Stimulated activated CD4-positive, alpha-beta T cell treated with anti-CD3 and anti-CD28 coated beads, Interleukin-2, amount 100 ng/mL, for 4 hours (primary cell): ENCODE measurements at places on chromosomes 1 and 21.
A peak's percentile ranks its signal among the peaks of the same experiment; 100 is the strongest.

DNA sequence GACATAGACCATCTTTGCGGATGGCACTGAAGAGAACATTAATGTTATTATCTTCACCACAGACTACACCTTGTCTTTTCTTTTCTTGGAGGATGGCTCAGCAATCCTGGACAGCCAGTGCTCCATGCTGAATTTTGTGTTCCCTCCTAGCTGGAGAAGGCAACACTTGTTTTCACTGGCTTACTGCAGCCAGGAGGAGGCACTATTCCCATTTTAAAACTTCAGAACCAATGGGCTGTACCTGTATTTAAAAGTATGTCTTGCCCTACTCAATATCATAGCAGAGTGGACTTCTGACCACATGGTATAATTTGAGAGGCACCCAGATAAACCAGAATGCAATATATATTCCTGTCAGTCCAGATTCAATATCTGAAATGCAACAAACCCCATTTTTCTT is 53.3 kb upstream of the POGK start:
- no peak for DNase-seq

DNA sequence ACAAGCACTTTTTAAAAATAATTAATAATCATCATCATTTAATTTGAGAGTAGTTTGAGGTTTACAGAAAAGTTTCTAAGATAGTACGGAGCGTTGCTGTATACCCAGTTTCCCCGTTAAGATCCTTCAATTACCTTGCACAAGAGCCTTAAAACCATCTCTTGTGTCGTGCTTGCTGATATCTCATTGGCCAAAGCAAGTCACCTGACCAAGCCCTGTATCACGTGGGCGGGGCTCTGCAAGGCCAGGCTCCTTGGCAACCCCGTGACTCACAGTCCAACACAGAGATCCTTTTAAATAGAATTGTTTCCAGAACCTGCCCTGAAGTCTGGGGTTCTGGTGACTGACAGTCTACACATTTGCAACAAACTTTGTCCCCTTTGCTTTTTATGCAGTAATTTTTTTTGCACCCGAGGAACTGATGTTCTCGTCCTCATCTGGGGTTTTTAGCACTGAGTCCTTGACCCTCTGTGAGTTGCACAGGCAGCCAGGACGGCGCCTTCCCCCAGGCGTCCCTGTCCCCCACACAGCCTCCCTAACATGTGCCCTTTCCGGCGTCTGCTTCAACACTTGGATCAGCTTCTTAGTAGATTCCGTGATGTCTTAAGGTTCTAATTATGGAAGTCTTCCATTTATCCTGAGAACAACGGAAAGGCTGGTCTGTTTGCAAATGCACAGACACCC is 183.3 kb upstream of the TMEM51 start:
- DNase-seq = no peak

- DNase-seq = no peak
These were observed 1.7 kb upstream of the CHI3L2 start for GRCh38 chr1:111225717-111226400.

- DNase-seq = no peak
These were observed 52.8 kb upstream of the LYPLAL1 start for GRCh38 chr1:219120624-219121544.

DNA sequence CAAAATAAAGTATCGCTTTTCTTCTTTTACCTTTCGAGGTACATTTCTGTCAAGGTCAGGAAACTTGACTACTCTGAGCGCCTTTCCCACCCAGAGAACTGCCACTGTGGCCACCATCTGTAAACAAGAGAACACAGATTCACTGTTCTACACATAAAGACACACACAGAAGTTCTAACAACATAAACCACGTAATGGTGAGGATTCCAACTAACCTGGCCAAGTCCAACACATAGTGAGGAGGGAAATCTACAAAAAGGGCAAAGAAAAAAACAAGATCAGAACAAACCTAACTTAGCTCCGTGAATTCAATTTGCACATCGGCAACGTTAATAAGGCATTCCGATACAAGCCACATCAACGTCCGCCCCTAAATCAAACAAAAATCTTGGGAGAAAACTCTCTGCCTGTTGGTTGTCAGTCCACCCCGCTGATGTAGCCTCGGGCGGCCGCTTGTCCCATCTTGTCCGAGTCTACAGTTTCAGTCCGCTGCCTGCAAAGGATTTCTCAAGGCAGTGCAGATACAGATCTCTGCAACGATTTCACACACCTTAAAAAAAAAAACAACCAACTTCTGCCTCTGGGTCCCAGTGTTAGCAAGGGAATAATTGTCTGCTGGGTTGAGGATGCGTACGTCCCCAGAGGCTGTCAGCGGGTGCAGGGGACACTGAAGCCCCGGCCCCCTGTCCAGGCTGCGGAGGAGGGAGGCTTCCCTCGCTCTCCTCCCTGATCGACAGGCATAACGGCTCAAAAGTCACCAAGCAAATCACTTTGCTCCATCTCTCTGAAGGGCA is 1.0 kb downstream of the SLC35D1 start:
- DNase-seq = no peak

DNA sequence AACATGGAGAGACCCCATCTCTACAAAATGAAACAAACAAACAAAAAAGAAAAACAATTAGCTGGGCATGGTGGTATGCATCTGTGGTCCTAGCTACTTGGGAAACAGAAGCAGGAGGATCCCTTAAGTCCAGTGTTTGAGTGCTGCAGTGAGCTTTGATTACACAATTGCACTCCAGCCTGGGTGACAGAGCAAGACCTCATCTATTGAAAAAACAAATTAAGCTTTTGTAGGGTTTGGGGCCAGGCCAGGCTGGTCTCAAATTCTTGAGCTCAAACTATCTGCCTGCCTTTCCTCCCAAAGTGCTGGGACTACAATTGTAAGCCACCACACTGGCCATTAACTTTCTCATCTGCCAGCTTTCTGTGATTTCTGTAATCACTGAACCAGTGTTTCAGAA is 27.2 kb downstream of the NIPAL3 start:
- DNase-seq = no peak

- DNase-seq = peak; percentile 44
These were observed 74.6 kb downstream of the ARID4B start for GRCh38 chr1:235253219-235253962.

- DNase-seq = no peak
These were observed 68.0 kb upstream of the WDR26 start for GRCh38 chr1:224502459-224503160.

DNA sequence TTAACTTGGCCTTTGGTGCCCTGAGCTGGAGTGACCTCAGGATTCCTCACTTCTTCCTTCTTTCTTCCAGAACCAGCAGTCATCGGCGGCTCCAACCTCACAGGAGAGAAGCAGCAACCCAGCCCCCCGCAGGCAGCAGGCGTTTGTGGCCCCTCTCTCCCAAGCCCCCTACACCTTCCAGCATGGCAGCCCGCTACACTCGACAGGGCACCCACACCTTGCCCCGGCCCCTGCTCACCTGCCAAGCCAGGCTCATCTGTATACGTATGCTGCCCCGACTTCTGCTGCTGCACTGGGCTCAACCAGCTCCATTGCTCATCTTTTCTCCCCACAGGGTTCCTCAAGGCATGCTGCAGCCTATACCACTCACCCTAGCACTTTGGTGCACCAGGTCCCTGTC is 6.3 kb upstream of the OLFML3 start:
- DNase-seq = no peak

- no peak for DNase-seq
These were observed 1052.8 kb downstream of the TTLL7 start for GRCh38 chr1:82946096-82946605.

DNA sequence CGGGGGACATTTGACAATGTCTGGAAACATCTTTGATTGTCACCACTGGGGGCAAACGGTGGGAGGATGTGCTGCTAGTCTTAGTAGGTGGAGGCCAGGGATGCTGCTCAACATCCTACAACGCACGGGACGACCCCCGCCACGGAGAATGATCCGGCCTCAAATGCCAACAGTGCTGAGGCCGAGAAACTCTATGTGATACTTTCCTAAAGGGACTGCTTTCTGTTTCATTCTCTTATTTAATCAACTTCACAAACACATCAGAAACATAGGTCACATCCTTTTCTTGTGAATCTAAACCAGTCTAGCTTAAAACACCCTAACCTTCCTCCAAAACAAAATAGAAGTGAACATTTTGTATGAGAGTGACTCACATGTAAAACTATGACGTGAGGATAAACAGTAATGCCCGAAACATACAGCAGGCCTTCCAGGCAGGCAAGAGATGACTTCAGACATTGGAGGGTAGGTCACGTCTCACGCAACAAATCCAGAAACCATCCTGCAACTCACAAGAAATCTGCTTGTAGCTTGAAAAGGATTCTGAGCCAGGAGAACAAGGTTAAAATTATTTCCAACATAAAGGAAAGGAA is 37.2 kb upstream of the ETS2 start:
- DNase-seq = peak; percentile 31

- DNase-seq = no peak
These were observed 5.1 kb downstream of the LAMB3 start for GRCh38 chr1:209647156-209647555.

GRCh38 chr21:31399591-31399990 is 55.5 kb upstream of the TIAM1 start:
- DNase-seq = no peak

- DNase-seq = no peak
These were observed 38.9 kb downstream of the EPRS1 start for GRCh38 chr1:220007438-220007837.

DNA sequence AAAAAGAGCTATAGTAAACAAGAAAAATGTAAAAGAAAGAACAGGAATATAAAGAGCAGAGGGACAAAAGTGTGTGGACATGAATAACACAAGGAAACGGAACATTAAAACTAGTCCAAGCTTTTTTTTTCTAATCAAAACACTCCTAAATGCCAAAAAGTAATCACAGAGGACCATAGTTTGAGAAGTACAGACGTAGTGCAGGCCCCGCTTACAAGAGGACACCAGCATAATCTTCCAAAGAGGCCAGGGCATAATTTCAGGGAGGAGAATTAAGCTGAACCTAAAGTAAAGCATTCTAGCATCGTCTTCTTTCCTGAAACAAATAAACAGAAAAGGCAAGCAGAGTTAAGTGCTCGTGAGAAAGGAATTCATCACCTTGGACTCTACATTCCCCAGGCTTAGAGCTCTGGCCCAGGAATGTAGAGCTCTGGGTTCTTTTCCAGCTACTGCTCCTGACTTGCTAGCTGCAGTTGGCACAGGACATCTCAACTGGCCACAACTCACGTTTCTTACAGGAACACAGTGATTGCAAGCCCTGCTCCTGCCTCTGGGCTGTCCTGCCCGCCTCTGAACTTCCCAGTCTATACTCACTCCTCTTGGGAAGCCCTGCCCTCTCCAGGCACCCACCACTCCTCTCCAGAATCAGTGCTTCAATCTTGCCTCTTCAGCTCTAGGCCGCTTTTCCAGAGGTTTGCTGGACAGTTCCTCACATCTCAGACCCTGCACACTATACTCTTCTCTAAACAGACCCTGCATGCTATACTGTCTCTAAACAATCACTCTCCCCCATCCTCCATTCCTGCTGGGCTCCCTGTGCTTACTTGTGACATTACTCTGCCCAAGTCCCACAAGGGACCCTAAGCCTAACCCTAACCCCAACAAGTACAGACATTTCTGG is 9.8 kb downstream of the RGS8 start:
- DNase-seq = no peak

GRCh38 chr1:3638676-3639075 is 11.2 kb downstream of the WRAP73 start:
- no peak for DNase-seq

GRCh38 chr1:76115171-76115570 is 40.6 kb downstream of the ST6GALNAC3 start:
- no peak for DNase-seq

GRCh38 chr1:238223076-238223640 is 332.4 kb upstream of the ZP4 start:
- DNase-seq = no peak

DNA sequence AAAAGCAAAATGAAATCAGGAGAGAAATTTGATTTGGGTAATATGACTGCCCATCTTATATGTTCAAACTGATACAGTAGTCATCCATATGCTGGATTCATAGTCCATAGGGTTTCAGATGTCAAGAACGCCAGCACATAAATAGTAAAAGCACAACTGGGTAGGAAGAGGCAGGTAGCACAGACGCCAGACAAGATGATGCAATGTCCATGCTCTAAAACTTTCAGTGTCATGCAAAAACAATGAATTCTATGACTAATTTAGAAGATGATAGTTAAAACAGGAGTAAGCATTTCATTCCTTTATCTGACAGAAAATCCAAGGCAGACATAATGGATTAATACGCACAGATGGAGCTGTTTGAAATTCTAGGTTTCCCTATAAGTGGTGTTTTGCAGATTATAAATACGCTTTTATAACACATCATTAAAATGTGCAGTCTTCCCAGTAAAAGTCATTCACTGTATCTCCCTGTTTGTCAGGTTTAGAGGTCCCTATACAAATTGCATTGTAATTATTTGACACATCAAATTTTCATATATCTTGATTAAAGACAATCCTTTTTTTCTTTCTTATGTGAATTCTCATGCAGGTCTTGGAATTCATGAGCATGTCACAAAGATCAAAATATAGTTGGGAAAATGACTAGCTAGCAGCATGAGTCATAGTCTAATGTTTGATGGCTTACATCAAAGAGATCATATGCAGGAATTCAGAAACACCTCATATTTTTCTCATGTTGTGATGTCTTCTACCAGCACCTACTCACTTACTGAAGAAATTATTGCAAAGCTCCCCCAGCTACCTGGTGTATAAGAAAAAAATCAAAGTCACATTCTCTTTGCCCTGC is 139.9 kb downstream of the DSCAM start:
- DNase-seq = no peak

GRCh38 chr1:176315519-176316220 is 108.6 kb upstream of the COP1 start:
- DNase-seq = no peak

DNA sequence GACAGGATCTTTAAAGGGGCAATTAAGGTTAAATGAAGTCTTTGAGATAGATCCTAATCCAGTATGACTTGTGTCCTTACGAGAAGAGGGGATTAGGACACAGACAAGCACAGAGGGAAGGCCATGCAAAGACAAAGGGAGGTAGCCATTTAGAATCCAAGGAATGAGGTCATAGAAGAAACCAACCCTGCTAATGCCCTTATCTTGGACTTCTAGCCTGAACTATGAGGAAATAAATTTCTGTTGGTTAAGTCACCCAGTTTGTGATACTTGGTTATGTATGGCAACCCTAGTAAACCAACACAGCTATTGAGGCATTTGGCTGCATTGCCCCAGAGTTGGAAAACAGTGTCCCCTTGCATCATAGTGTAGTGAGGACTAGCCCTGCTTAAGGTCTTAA is 121.3 kb downstream of the MAST2 start:
- DNase-seq = no peak
